Bone marrow (tissue), 2 donors: ENCODE measurements at places on chromosomes 11 and 22.

GRCh38 chr11:37105427-37105826, 507.4 kb upstream of the RAG2 start:
- DNase-seq = no peak

GRCh38 chr11:86676533-86677154, 4.2 kb upstream of the ME3 start:
- DNase-seq = no peak

DNA sequence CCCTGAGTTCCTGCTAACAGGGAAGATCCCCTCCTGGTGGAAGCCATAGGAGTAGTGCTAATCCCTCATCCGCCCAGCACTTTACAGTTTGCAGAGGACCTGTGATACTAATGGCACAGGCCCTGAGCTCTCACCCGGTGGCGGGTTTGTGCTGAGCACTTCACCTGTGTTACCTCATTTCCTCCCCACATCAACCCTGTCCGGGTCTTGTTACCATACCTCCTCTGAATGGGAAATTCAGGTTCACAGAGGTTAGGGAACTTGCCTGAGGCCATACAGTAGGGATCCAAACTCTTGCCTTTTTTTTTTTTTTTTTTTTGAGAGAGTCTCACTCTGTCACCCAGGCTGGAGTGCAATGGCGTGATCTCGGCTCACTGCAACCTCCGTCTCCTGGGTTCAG, 25.2 kb downstream of the CAPN1 start:
- no peak for DNase-seq

DNA sequence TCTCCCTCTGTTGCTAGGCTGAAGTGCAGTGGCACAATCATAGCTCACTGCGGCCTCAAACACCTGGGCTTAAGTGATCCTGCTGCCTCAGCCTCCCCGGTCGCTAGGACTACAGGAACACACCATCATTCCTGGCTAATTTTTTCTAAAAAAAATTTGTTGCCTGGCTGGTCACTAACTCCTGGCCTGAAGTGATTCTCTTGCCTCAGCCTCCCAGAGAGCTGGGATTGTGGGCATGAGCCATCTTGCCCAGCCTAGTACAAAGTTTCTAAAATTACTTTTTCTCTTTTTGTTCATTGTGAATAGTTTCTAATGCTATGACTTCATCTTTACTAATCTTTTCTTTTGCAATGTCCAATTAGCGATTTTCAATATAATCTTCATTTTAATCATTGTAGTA, 12.5 kb downstream of the RBM7 start:
- DNase-seq = no peak

DNA sequence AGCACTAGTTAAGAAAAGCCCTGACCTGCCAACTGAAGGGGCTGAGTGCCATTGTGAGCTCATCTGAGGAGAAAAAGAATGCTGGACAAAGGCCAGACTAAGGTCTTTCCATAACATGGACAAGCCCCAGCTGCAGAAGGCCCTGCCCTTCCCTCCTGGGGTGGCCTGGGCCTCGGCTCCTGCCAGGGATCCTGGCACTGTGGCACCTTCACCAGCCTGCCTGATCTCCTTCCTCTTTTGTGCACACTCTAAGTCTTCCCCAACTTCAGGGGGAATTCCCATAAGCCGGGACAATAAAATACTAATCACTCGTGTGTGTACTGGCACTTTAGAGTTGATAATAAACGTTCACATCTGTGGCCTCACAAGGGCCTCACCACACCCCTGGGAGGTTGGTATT, 9.9 kb downstream of the TMPRSS13 start:
- DNase-seq = no peak

DNA sequence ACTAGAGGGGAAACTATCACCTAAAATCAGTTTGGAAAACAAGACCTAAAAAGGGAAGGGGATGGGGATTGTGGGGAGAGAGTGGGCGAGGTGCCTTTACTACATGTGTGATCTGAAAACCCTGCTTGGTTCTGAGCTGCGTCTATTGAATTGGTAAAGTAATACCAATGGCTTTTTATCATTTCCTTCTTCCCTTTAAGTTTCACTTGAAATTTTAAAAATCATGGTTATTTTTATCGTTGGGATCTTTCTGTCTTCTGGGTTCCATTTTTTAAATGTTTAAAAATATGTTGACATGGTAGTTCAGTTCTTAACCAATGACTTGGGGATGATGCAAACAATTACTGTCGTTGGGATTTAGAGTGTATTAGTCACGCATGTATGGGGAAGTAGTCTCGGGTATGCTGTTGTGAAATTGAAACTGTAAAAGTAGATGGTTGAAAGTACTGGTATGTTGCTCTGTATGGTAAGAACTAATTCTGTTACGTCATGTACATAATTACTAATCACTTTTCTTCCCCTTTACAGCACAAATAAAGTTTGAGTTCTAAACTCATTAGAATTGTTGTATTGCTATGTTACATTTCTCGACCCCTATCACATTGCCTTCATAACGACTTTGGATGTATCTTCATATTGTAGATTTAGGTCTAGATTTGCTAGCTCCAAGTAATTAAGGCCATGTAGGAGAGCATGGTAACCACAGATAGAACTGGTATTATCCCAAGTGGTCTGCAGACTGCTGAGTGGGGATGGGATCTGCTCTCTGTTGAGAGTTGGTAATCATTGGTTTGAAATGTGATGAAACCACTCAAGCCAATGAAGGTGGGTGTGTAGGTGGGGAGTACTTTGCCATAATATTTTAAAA, 3.6 kb downstream of the NEAT1 start:
- no peak for DNase-seq

GRCh38 chr22:20636075-20636812, 128.8 kb downstream of the MED15 start:
- DNase-seq = no peak

DNA sequence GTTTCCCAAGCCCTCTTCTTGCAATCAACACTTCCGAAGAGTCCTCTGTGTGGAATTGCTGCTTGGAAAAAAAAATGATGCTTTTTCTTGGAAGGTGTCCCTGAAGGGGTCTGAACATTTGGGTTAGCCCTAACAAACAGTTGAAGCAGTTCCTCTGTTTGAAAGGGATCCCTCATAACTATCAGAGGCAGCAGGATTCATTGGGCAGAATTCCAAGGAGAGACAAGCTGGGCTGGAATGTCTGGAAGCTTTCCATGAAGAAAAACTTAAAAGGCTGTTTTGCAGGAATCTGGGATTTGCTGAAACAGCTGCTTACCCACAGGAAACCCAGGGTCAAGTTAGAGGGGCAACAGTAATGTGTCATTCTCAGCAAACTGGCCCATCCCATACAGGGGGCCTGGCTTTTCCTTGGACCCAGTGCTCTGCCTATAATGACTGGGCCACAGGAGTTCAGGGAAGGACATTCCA, 3.1 kb downstream of the CSNK2A3 start:
- no peak for DNase-seq

DNA sequence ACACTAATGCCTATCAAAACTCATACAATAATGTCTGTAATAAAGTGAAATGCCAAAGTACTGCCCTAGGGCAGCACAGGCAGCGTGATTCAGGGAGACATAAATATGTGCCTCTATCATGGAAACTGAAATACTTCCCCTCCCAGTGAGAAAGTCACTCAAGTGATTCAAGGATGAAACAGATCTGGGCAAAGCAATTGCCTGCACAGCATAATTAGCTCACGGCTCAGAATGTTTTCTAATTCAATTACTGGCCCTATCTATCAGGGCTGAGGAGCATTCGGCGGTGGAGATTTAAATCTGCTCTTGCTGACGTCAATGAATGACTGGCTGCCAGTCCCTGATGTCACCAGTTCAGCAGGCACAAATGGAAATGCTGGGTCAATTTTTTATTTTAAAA, 27.7 kb upstream of the PPP2R1B start:
- no peak for DNase-seq

DNA sequence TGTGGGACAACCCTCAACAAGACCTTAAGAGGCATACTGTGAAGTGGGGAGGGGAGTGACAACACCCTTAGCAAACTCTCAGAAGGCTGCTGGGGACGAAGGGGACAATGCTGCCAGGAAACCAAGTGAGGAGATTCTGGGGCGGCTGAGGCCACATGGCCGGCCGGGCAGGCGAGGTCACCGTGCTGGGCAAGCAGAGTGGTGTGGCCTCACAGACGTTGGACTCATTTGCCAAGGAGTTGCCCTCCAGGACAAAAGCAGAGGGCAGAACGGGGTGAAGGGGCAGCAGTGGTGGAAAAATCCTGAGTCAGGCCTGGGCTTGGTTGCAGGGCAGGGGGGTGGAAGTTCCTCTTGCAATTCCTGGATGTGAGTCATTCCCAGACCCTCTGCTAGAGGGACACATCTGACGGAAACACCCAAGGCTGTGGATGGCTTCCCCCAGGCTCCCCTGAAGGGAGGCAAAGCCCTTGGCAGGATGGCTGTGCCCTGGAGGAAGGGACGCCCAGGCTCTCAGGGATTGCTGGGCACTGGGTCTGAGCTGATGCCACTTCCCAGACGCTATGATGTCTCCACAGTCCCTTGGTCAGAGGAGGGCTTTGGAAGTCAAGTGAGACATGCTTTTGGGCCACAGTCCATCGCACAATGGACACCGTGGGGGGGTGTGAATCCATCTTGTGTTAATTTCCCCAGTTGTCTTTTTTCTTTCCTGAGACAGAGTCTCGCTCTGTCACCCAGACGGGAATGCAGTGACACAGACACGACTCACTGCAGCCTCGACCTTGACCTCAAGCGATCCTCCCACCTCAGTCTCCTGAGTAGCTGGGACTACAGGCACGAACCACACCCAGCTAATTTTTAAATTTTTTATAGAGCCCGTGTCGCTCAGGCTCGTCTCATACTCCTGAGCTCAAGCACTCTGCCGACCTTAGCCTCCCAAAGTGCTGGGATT, 16.2 kb upstream of the SHANK3 start:
- DNase-seq = no peak

GRCh38 chr11:8871962-8872361, 39.0 kb upstream of the AKIP1 start:
- DNase-seq = no peak

DNA sequence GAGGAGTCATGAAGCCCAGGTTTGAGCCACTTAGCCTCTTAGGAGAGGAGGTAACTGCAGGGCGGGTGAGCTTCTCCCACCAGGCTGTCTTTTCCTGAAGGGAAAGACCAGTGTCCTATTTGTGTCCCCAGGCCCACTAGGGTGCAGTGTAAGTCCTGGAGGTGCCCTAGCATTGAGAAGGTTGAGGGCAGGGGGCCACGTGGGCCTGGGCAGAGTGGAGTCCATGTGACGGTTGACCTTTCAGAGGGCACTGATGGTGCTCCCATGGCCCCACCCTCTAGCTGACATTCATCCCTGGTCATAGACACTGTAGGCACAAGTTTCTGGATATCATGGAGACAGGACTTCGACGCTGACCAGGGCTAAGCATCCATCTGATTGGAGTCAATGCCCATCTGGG, 44.1 kb upstream of the TP53I11 start:
- no peak for DNase-seq

- no peak for DNase-seq
Observed at GRCh38 chr11:99814021-99814420, 793.3 kb downstream of the CNTN5 start.

- no peak for DNase-seq
Observed at GRCh38 chr11:1221848-1222311, 986 bp upstream of the MUC5B start.

DNA sequence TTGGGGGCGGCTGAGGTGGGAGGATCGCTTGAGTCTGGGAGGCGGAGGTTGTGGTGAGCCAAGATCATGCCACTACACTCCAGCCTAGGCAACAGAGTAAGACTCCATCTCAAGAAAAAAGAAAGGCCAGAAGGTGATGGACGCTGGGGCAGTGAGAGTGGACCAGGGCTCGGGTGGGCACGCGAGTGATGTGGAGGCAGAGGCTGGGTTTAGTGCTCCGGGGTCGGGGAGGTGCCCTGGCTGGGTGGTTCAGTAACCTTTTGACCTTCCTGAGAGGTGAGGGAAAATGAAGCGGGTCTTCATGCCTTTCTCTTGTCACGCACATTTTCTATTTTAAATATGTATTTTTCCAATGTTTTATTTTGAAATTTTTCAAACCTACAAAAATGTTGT, 45.1 kb downstream of the ST14 start:
- no peak for DNase-seq

DNA sequence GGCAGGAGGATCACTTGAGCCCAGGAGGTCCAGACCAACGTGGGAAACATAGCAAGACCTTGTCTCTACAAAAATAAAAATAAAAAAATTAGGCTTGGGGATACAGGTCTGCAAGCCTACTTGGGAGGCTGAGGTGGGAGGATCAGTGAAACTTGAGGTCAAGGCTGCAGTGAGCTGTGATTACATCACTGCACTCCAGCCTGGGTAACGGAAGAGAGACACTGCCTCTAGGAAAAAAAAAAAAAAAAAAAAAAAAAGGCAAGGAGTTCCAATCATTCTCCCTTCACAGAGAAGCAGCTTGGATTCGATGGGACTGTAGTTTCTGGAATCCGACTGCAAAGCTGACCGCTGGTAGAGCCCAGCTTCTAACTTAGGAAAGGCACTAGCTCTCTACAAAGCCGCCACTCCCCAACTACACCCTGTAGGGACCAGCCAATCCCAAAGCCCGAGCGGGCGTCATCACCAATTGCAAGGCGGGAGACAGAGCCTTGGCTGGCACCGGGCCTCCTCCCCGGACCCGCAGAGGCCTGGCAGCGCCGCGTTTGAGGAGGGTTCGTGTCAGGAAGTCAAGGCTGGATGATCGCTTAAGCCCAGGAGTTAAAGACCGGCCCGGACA, 716 bp upstream of the DDB2 start:
- DNase-seq = peak; percentile 69

GRCh38 chr11:105152021-105152512, 12.5 kb upstream of the CARD18 start:
- DNase-seq = no peak

GRCh38 chr11:72773696-72774095, 20.2 kb downstream of the STARD10 start:
- no peak for DNase-seq

DNA sequence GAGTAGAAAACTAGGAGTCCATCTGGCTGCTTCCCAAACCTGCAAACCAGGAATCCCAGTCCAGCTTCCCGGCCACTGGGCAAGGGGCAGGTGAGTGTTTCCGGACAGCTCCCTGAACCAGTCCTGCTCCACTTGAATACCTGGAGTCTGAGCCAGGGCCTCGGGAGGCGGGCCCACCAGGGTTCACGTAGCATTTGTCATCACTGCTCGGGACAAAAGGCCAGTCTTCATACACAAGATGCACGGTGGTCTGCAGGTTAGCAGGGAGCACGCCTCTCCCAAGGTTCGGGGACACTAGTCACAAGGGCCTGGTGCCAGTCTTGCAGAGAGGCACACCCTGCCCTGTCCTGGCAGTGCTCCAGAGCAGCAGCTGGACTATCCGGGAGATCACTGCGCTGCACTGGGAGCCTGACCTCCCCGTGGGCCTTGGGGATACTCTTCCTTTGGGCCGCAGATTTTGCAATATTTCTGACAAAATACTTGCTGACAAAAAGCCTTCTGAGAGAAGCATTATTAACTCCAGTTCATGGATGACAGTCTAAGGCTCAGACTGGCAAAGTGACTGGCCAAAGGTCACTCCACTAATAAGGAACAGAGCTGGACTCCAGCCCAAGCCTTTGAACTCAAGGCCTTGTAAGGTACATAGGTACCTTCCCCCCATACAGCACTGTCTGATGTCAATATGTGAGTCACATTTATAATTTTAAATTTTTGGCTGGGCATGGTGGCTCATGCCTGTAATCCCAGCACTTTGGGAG, 25.1 kb downstream of the CD6 start:
- DNase-seq = no peak
